Right ventricle myocardium superior (tissue), 1 donor: ENCODE measurements at places on chromosomes 12 and 14.
A peak's percentile ranks its signal among the peaks of the same experiment; 100 is the strongest.

- DNase-seq, result no peak
These were observed 21.5 kb downstream of the RASSF9 start for GRCh38 chr12:85814741-85815140.

GRCh38 chr12:119325813-119326212 is 8.7 kb upstream of the CCDC60 start:
- no peak for DNase-seq

GRCh38 chr12:53983568-53983949 is 1.4 kb upstream of the HOXC10 start:
- no peak for DNase-seq

DNA sequence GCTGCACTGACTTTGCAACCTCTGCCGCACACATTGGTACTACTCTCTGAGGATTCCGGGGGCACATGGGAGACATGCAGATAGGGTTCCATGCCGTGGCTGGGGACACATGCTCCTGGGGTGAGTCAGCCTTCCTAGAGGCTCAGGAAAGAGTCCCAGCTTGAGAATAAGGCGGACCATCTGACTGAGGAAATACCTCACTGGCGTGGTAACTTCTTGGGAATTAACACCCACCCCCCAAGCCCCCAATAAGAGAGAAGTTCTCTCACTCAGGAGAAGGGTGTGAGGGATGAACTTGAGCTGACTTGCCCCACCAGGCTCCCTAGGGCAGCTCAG is 23.2 kb downstream of the PLXNC1 start:
- DNase-seq, result no peak

DNA sequence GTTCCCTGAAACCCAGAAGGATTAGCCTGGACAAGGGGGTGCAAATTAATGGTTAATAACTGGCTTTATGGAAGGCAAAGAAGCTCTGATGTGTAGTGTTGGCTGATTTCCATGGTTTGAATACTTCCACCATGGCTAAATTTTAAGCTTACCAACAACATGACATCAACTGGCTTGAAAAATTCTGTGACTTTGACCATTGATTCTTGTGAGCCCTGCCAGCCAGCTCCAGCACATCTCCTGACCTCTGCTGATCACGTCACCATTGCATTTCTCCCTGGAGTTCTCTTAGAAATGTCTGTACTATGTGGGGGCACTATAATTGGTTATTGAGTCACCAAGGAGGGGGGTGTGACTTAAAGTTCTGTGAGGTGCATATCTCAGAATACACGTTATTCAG is 171.2 kb downstream of the MYRFL start:
- DNase-seq, result no peak

- no peak for DNase-seq
These were observed 35.4 kb downstream of the DMAC2L start for GRCh38 chr14:50347521-50347920.

DNA sequence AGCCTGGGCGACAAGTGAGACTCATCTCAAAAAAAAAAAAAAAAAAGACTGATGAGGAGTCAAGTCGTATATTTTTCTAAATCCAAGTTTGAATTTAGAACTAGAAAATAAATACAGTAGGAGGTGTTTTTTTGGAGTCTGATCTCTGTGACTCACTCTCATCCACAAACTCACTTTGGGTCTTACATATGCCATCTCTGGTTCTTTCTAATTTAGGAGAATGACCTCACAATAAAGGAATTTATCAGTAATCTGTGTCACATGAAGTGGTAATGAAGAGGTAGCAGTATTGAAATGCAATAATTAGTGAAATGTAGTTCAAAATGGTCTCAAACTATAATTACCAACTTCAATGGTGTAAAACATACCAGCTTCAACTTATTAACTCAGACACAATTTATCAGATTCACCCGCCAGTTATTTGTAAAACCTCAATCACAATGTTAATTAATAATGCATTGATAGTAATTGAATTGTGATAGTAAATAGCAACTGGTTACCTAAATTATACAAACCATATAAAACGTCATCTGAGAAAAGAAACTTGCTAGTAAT is 4.4 kb upstream of the CFL2 start:
- no peak for DNase-seq

GRCh38 chr12:100201604-100202423 is 1.2 kb downstream of the ACTR6 start:
- no peak for DNase-seq

GRCh38 chr14:28762303-28762954 is 4.2 kb upstream of the FOXG1 start:
- no peak for DNase-seq

DNA sequence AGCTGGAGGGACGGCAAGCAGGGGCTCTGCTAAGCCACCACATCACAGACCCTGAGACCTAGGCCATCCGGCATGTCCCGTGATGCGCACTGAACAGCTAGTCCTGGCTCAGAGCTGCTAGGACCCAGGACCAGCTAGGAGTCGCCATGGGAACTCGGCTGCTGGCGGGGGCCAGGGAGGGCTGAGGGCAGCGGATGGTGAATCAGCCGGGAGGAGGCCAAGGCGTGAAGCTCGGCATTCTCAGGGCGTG is 5.1 kb downstream of the AHNAK2 start:
- peak; percentile 79 for DNase-seq

- no peak for DNase-seq
These were observed 12.0 kb downstream of the MGP start for GRCh38 chr12:14873440-14874185.

GRCh38 chr12:73361864-73362230 is 1089.7 kb downstream of the TRHDE start:
- no peak for DNase-seq

GRCh38 chr12:71972441-71973074 is 33.9 kb downstream of the TPH2 start:
- no peak for DNase-seq

GRCh38 chr14:55125403-55125802 is 3.6 kb upstream of the LGALS3 start:
- peak; percentile 59 for DNase-seq

DNA sequence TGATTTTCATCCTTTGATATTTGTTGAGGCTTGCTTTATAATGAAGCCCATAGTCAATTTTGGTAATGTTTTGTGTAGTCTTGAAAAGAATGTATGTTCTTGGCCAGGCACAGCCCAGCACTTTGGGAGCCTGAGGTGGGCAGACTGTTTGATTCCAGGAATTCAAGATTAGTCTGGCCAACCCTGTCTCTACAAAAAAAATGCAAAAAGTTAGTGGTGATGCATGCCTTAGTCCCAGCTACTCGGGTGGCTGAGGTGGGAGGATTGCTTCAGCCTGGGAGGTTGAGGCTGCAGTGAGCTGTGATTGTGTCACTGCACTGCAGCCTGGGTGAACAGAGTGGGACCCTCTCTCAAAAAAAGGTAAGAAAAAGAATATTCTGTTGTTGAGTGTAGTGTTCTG is 10.8 kb downstream of the ETNK1 start:
- no peak for DNase-seq

DNA sequence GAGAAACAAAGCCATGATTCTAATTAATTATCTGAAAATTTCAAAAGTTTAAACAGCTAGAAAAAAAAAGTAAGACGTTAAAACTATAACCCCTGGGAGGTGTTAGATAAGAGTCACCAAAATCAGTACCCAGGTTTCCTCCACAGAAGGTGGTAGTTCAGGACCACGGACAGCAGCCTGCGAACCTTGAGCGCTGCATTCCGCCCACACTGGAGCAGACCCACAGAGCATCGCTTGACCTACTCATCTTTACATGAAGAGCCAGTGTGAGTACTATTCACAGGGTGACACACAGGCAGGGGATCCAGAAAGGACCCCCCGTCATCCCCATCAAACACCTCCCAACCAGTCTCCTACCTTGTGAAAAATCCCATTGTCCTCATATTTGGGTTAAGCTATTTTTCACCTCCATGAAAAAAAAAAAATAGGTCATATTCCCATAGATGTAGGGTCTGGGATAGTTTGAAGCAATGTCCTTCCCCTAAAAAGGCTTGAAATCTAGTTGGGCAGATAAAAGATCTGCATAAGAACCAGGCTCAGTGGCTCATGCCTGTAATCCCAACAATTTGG is 8.8 kb upstream of the CHGA start:
- DNase-seq, result no peak

DNA sequence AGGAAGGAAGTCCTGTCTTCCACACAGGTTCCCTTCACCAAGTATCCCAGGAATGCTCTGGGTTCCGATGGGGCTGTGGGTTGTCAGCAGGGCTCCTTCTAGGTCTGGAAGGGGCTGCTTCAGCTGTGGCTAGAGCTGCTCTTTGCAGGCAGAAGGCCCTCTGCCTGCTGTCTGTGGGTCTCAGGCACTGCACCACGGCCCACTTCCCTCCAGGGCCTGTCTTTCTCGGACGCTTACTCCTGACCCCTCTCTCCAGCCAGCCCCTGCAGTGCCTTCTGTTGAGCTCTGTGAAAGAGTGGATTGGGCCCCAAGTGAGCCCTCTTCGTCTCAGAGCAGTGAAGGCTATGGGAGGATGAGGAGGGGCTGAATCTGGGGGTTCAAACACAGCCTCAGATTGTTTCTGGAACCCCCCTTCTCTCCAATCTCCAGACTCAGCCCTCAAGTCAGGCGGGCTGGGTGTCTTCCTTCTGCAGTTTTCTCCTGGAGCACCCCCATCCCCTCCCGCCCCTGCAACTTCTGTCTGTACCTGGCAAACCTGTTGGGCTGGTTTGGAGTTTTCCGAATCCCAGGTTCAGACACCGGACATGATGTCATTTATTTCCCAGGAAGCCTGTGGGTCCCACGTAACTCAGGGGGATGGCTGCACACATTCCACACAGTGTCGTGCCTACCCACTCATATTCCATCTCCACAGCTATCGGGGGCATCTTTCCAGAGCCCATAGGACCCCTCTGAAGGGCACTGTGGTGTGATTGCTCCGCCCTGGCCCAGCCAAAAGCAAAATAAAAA is 24.9 kb upstream of the SPPL3 start:
- no peak for DNase-seq

GRCh38 chr14:72629534-72629933 is 264.4 kb downstream of the DPF3 start:
- DNase-seq, result no peak

- no peak for DNase-seq
These were observed 69.8 kb downstream of the GAS2L3 start for GRCh38 chr12:100643246-100643645.

DNA sequence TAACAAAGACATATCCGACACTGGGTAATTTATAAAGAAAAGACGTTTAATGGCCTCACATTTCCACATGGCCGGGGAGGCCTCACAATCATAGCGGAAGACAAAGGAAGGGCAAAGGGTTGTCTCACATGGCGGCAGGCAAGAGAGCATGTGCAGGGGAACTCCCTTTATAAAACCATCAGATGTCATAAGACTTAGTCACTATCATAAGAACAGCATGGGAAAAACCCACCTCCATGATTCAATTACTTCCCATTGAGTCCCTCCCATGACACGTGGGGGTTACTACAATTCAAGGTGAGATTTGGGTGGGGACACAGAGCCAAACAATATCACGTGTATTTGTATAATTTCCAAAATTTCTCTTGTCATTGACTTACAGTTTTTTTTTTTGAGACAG is 5.5 kb upstream of the LMNTD1 start:
- DNase-seq, result no peak
